AG09309 (cell line): ENCODE measurements at places on chromosomes 5 and 9.

GRCh38 chr5:2459251-2459650, 292.2 kb downstream of the IRX2 start:
- no peak for DNase-seq

DNA sequence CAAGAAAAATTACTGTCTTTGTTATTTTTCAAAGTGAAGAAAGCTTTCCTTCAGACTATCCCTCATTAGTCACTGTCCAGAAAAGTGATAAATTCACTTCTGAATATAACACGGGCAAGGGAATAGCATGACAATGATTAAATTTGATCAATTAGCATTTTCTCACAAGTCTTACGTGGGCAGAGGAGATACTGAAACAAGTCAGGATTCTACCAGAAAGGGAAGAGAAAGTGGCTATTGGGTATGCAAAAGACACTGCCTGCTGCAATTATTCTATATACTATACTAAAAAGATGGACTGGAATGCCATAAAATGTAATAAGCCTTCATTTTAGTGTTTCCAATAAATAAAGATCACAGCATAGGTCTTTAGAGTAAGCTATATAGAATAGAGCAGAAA, 7.4 kb downstream of the COX7C start:
- no peak for DNase-seq

- no peak for DNase-seq
Observed at GRCh38 chr5:96901384-96901783, 25.1 kb downstream of the ERAP2 start.

- DNase-seq, result no peak
Observed at GRCh38 chr9:76691517-76692313, 72.5 kb upstream of the PCA3 start.

- DNase-seq, result no peak
Observed at GRCh38 chr5:110112348-110112747, 422.6 kb downstream of the MAN2A1 start.
